Left ventricle myocardium inferior (tissue), 1 donor: ENCODE measurements at places on chromosomes 2 and 18. TPM values are rescaled to one million over a fixed set of nuclear protein-coding genes. Genes with fewer than 3 reads are reported as not detected.

DNA sequence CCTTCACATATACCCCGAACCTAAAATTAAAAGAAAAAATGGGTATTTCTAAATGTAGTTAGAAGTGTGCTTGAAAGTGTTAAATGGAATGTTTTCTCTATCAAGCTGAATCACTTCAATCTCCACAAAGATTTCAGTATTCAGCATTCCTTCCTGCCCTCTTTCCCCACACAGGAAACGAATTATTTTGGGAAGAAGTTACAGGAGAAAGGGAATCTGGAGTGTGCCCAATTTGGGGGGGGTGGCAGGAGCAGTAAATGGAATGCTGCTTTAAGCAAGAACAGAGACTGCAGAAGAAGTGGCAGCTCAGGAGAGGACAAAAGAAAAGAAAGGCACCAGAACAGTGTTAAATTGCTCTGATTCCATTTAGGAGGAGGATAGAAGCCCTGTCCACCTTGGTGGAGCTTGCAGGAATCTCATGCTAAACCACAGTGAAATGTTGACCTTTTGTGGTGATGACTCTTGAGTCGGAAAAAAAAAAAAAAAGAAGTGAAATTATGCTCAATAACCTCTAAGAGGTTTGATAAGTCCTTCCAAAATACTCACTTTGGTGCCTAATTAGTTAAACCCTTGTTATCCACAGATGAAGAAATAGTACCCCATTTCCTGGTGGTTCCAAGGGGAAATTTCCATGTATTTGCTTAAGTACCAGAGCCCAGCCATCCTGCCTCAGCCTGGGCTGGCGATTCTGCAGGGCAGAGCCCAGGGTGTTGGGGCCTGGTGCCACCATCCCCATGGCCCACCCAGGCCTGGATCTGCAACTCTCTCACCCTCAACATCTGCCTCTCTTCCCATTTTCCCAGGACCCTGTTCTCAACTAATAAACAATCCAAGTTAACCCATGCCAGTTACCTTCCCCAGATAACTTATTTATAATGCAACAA is 56.5 kb downstream of the MYO5B start:
- no peaks in the 10 kb centered on the region for H3K4me1 ChIP-seq
- no peaks in the 10 kb centered on the region for H3K36me3 ChIP-seq
- DNase-seq: no peak
- H3K4me3 ChIP-seq: no peak overlapping the region

MSGN1 gene
- total RNA-seq: not detected

- H3K27ac ChIP-seq: no peak overlapping the region
- no peaks in the 10 kb centered on the region for H3K36me3 ChIP-seq
- no peaks in the 10 kb centered on the region for H3K4me1 ChIP-seq
- H3K4me3 ChIP-seq: no peak overlapping the region
- H3K27me3 ChIP-seq: peaks cover 25% of the 10 kb centered on the region
Measured at GRCh38 chr18:41940506-41941215, 14.4 kb upstream of the PIK3C3 start.

LCT gene
- not detected for total RNA-seq

- no peak overlapping the region for H3K4me3 ChIP-seq
- DNase-seq: no peak
- H3K4me1 ChIP-seq: no peaks in the 10 kb centered on the region
- no peaks in the 10 kb centered on the region for H3K36me3 ChIP-seq
- H3K27me3 ChIP-seq: peaks cover 86% of the 10 kb centered on the region
Measured at GRCh38 chr2:233976087-233976486, 58.9 kb downstream of the TRPM8 start.

SMYD1 gene
- 389 TPM for total RNA-seq

- no peak overlapping the region for H3K4me3 ChIP-seq
- H3K27ac ChIP-seq: no peak overlapping the region
- H3K27me3 ChIP-seq: no peaks in the 10 kb centered on the region
- H3K4me1 ChIP-seq: no peaks in the 10 kb centered on the region
- no peak for DNase-seq
- H3K36me3 ChIP-seq: no peaks in the 10 kb centered on the region
Measured at GRCh38 chr2:236302555-236302954, 38.3 kb upstream of the ASB18 start.

DNA sequence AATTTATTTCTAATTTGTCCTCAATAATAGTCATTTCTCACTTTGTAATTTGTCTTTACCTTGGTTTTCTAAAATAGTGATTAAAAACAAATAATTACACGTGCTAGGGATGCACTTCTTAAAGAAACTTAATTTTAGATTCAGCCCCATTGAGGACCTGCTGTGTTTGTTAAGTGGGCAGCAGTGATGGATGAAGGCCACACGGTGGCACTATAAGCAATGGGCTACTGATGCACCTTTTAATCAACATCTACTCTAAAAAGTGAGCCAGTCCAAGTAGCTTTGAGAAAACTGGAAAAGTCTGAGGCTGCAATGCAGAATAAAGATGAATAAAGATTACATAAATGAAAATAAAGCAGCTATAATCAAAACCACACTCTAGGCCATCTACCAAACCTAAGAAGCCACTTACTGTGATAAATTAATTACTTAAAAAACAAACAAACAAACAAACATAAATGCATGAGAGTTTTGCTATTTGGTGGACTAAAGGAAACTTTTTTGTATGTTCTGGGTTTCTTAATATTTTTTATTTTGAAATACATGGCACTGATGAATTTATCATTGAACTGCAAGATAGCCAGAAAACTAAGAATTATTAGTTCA is 89.3 kb downstream of the PDE11A start:
- H3K36me3 ChIP-seq: no peaks in the 10 kb centered on the region
- DNase-seq: no peak
- no peaks in the 10 kb centered on the region for H3K27me3 ChIP-seq
- H3K27ac ChIP-seq: no peak overlapping the region

- H3K27ac ChIP-seq: no peak overlapping the region
- no peaks in the 10 kb centered on the region for H3K27me3 ChIP-seq
Measured at GRCh38 chr2:144225076-144225475, 294.8 kb downstream of the ZEB2 start.
